Fibroblast of the aortic adventitia (primary cell): ENCODE measurements at places on chromosomes 7 and 10. TPM values are rescaled to one million over a fixed set of nuclear protein-coding genes. Genes with fewer than 3 reads are reported as not detected.
A peak's percentile ranks its signal among the peaks of the same experiment; 100 is the strongest.

DNA sequence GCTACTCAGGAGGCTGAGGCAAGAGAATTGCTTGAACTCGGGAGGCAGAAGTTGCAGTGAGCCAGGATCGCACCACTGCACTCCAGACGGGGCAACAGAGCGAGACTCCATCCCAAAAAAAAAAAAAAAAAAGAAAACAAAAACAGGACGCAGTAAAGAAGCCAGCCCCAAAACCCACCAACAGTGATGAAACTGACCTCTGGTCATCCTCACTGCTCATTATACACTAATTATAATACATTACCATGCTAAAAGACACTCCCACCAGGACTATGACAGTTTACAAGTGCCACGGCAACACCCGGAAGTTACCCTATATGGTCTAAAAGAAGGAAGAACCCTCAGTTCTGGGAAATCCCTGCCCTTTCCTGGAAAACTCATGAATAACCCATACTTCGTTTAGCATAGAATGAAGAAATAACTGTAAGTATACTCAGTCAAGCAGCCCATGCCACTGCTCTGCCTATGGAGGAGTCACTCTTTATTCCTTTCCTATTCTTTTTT lies 40.0 kb upstream of the EIF4H start:
- peak; percentile 32 for DNase-seq

GRCh38 chr10:4807761-4808507 lies 18.1 kb upstream of the AKR1E2 start:
- peak; percentile 91 for DNase-seq

DNA sequence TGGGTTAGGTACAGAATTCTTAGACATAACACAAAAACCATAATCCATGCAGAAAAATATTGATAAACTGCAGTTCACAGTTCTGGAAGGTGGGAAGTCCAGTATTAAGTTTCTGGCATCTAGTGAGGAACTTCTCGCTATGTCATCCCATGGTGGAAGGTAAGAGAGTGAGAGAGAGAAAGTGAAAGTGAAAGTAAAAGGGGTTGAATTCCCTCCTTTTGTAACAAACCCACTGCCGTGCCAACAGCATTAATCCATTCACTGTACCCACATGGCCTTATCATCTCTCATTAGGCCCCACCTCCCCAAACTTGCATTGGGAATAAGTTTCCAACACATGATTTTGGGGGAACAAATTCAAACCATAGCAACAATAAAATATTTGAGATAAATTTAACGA lies 17.1 kb downstream of the ZNF485 start:
- DNase-seq: peak; percentile 52

PPP1R17 gene
- not detected in 2 replicates for total RNA-seq

DNA sequence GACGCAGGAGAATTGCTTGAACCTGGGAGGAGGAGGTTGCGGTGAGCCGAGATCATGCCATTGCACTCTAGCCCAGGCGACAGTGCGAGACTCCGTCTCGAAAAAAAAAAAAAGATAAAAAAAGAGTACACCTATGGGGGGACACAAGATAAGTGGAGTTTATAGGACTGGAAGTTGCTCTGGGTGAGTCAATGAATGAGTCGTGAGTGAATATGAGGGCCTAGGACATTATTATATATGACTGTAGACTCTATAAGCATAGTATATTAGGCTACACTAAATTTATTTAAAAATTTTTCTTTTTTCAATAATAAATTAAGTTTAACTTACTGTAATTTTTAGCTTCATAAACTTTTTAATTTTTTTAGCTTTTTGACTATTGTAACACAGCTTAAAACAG lies 19.4 kb upstream of the SGCE start:
- no peak for DNase-seq

- peak; percentile 63 for DNase-seq
Measured at GRCh38 chr7:111752022-111752582, 189.8 kb upstream of the IMMP2L start.

C10orf53 gene
- total RNA-seq: not detected in 2 replicates

GRCh38 chr7:157475601-157476000 lies 138.8 kb downstream of the DNAJB6 start:
- DNase-seq: no peak

GRCh38 chr10:130378556-130379400 lies 242.6 kb downstream of the GLRX3 start:
- DNase-seq: no peak

DNA sequence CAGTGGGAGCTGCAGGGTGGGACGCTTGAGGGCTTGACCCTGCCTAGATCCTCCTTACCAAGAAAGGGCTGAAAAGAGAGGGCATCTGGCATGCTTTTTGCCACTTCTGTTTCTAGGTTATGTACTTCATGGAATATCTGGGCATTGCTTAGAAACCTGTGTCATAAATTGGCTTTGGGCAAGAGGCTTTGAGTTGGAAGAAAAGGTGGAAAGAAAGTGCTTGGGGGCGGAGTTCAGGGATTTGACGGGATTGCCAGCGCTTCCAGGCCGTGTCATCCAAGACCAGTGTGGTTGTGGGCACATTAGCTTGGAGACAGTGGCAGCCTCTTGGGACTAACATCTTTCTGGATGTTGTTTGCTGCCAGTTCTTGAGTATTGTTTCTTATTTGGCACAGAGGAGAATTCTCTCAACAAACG lies 825 bp downstream of the ZNF862 start:
- DNase-seq: peak; percentile 18

DNA sequence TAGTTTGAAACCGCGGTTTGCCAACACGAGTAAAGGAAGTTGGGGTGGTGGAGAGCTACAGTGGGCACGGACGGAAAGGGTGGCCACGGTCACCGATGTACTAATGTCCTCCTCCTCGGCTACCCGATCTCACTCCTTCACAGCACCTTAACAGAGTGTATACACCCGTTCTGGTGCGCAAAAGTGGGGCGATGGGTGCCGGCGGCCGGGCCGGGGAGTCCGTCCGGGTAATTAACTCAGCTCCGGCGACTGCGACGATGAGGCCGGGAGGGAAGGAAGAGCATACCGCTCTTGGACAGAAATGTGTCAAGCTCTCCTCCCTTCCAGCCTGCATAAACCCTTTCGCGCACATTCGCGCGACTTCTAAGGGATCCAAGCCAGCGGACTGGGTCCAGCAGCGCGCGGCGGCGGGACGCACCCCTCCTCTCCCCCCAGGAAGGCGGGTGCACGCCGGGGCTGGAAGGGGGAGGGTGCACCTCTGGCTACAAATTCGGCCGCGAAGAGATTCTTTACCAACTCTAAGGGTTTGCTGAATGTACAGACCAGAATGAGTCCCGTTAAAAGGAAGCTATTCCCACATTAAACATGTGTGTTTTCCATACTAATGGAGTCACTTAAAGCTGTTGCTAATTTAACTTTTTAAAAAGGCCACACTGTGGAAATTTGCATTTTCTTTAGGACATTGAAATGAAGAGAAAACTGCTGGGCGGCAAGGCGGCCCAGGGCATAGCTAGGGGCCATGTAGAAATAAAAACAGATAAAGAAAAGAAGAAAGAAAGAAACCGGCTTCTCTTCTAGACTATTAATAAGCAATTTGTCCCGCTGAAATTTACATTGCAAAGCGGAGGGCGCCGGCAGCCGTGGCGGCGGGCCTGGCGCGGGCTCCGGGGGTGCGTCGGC lies 6.6 kb upstream of the EBF3 start:
- DNase-seq: peak; percentile 17

DNA sequence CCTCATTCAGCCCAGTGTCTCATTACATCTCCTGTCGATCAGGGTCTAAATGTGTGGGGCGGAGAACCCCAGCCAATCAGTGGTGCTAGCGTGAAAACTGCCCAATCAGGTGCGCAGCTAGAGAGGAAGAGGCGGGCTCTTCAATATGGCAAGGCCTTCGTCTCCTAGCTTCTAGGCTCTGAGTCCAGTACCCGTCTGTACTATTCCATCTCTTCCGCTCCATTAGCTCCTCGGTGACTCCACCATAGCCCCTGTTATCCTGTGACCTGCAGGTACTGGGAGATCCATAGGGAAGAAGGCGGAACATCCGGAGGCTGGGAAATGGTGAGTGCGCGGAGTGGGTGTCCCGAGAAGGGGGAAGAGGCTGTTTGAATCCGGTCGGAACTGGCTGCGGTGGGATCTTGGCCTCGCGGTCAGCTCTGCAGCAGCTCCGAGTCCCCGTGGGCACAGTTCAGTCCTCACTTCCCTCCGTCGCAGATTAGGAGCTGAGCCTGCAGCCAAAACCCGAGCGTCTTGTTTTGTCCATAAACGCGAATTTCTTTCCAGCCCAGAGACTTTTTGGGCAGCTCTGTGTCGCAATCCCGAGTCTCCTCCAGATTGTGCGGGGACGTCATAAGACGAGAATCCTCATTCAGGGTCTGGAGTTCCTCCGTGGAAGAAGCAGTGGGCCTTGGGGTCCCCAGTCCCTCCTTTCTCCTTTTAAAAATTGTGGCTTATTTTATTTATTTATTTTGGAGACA lies at the start of gene ZNF727:
Gene ZNF727, plus strand, starts transcription at position 134 of the 740 bp plus-strand sequence. Its CDS starts 188 bp downstream, at position 322.
- DNase-seq: no peak

DNA sequence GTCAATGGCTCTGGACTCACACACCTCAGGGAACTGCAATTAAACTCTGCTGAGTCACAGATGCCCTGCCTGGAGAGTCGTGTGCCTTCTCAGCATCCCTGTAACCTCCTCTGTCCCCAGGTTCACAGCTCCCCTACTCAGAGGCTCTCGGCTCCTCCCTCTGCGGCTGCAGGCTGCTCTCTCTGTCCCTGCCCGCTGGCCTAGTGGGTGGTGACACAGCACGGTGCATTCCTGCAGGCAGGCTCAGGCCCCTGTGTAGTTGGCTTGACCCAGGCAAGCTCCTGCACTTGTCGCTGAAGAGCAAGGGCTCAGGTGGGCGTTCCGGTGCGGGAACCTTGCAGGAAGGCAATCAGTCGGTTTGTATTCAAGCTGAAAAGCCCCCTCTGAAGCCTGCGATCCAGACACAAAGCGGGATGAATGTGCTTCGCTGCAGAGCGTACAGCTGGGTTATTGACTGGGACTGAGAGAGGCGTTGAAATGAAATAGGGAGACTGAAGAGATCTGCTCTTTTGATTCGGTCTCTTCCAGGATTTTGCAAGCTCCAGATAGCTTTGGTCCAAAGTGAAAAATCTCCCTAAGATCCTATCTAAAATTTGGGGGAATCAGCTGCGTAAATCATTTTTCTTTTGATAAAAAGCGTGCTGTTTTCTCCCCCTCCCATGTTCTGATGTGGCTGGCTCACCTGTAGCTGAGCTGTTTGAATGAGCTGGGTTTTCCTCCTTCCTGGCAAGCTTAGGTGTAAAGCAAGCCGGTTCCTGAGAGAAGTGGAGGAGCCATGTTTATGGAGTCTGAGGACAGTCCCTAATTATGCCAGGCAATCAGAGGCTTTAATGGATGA lies 208.7 kb upstream of the PHYHIPL start:
- no peak for DNase-seq
